ENCODE measurements at places on chromosomes 2 and 18. TPM values are rescaled to one million over a fixed set of nuclear protein-coding genes. Genes with fewer than 3 reads are reported as not detected.

Gene CROCC2
- total RNA-seq = not detected

Gene GPR55
- total RNA-seq = not detected

Gene TDRD15
- not detected for total RNA-seq

Gene HOXD11
- not detected for total RNA-seq

Gene ALPP
- not detected for total RNA-seq

Gene TTC21B
- 22.2 TPM for total RNA-seq

Gene APOB
- 0.21 TPM for total RNA-seq

Gene MRPS9
- 22.6 TPM for total RNA-seq

Gene TIMM21
- total RNA-seq = 23.3 TPM

Gene SDC1
- total RNA-seq = 11.6 TPM

Gene FOXD4L1
- total RNA-seq = 0.18 TPM

Gene MZT2B
- 281 TPM for total RNA-seq

Gene GNLY
- total RNA-seq = not detected

Gene UGT1A8
- not detected for total RNA-seq

Gene SKOR2
- not detected for total RNA-seq

Gene UGGT1
- total RNA-seq = 43.7 TPM

Gene PDCD1
- total RNA-seq = not detected

Gene NEB
- 0.40 TPM for total RNA-seq

Gene SIX3
- total RNA-seq = not detected

Gene SLC8A1
- 18.0 TPM for total RNA-seq

Gene SERPINB10
- total RNA-seq = not detected

Gene LDLRAD4
- 20.4 TPM for total RNA-seq

Gene TSPYL6
- not detected for total RNA-seq

Gene CRYGC
- total RNA-seq = not detected

Gene CNTNAP5
- not detected for total RNA-seq

Gene TMEM247
- not detected for total RNA-seq

Gene TBR1
- total RNA-seq = not detected

Gene NAT8
- total RNA-seq = not detected

Gene SATB2
- total RNA-seq = 11.6 TPM

Gene EN1
- total RNA-seq = not detected

Gene C2orf72
- not detected for total RNA-seq

Gene FLACC1
- 2.1 TPM for total RNA-seq

Gene STPG4
- 0.37 TPM for total RNA-seq

Measured in osteocyte (in vitro differentiated cells).